ENCODE measurements at places on chromosomes 3 and 15. TPM values are rescaled to one million over a fixed set of nuclear protein-coding genes. Genes with fewer than 3 reads are reported as not detected.

The SAMMSON gene
- total RNA-seq: not detected

- no peaks in the 10 kb centered on the region for H3K36me3 ChIP-seq
- H3K4me1 ChIP-seq: no peaks in the 10 kb centered on the region
- H3K4me3 ChIP-seq: no peak overlapping the region
- no peak for DNase-seq
- peaks cover 10% of the 10 kb centered on the region for H3K27me3 ChIP-seq
- H3K27ac ChIP-seq: no peak overlapping the region
Measured at GRCh38 chr3:44077267-44077666, 164.4 kb upstream of the TOPAZ1 start.

The FOXB1 gene
- total RNA-seq: not detected

DNA sequence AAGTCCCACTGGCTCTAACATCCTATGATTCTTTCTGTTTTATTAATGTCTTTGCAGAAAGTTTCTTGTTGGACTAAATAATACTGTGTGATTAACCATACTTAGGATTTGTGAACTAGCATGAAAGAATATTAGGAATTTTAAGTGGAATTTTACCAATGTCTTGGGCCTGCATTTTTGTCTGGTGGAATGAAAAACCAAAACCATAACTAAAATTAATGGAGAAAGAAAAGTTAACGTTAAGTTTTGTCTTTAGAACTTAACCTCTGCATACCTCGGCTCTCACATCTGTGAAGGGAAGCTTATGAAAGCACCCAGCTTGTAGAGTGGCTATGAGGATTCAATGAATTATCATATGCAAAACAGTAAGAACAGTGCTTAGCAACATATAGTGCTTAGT is 6.5 kb downstream of the FBN1 start:
- H3K27me3 ChIP-seq: peaks cover 12% of the 10 kb centered on the region
- no peak for DNase-seq
- peaks cover 24% of the 10 kb centered on the region for H3K4me1 ChIP-seq
- no peak overlapping the region for H3K27ac ChIP-seq

DNA sequence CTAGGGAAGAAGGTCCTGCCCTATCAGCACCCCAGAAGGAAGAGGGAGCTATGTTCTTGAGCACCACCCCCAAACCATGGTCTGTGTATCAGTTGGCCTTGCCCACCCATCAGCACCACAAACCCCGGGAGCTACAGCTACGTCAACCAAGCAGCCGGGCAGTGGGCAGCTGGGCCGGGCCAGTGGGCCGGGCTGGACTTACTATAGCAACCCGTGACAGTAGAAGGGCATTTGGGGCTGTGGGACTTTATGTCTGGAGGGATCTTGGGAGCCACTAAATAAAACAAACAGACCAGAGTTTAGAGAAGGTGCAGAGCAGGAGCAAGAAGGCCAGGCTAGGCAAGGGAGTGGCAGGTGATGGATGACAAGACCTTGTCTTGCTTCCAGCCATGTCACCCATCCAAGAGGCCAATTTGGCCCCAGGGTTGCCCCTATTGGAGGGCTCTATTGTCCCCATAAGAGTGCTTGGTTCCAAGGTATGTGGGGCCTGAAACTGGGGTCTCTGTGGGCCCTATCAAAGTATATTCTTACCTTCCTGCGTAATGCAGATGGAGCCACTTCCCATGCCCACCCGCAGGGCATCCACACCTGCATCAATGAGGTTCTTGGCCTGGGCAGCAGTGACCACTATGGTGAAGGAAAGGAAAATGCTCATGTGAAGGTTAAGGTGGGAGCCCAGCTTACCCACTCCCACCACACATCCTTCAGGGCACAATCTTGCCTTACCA is 3.2 kb downstream of the IMPDH2 start:
- H3K4me3 ChIP-seq: no peak overlapping the region
- no peak for DNase-seq
- H3K27me3 ChIP-seq: no peaks in the 10 kb centered on the region
- H3K4me1 ChIP-seq: peaks cover 33% of the 10 kb centered on the region
- H3K36me3 ChIP-seq: peaks cover 16% of the 10 kb centered on the region

The RARRES1 gene
- total RNA-seq: 51.9 TPM

DNA sequence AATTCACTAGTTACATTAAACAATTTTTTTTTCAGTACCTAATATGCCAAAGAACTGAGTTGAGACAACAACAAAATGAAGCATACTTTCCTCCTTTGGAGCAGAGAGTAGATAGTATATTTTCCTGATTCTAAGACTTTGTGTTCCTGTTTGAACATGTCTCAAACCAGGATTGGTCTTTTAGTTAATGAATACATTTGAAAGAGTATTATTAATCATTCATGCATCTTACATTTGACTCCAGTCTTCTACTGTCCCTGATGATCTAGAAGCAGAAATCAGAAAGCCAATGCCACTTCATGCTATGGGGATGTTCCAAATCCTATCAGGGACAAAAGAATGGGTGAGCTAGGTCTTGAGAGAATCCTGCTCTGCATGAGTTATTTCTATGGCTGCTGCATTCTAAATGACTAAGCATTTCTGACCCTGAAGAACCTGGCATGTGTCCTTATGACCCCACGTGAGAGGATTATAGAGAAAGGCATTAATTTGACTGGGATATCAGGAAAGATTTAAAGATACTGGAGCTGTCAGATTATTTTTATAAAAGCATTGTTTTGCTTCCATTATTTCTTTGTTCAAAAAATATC is 32.9 kb upstream of the MBNL1 start:
- H3K27me3 ChIP-seq: no peaks in the 10 kb centered on the region
- no peak overlapping the region for H3K27ac ChIP-seq
- DNase-seq: no peak
- no peak overlapping the region for H3K4me3 ChIP-seq
- peaks cover 5% of the 10 kb centered on the region for H3K4me1 ChIP-seq
- H3K36me3 ChIP-seq: no peaks in the 10 kb centered on the region

GRCh38 chr3:184075901-184076300 is 21.0 kb upstream of the HTR3E start:
- no peaks in the 10 kb centered on the region for H3K27me3 ChIP-seq
- DNase-seq: no peak
- no peaks in the 10 kb centered on the region for H3K4me1 ChIP-seq
- no peak overlapping the region for H3K27ac ChIP-seq
- H3K4me3 ChIP-seq: no peak overlapping the region

The GUCA1C gene
- total RNA-seq: not detected

The MORC1 gene
- 0.18 TPM for total RNA-seq
